Caco-2 (cell line): ENCODE measurements at places on chromosomes 5 and 9.

- DNase-seq: no peak
Observed at GRCh38 chr5:33934176-33934575, 2.0 kb upstream of the RXFP3 start.

GRCh38 chr5:127840809-127841208 is 137.6 kb downstream of the CCDC192 start:
- no peak for DNase-seq

DNA sequence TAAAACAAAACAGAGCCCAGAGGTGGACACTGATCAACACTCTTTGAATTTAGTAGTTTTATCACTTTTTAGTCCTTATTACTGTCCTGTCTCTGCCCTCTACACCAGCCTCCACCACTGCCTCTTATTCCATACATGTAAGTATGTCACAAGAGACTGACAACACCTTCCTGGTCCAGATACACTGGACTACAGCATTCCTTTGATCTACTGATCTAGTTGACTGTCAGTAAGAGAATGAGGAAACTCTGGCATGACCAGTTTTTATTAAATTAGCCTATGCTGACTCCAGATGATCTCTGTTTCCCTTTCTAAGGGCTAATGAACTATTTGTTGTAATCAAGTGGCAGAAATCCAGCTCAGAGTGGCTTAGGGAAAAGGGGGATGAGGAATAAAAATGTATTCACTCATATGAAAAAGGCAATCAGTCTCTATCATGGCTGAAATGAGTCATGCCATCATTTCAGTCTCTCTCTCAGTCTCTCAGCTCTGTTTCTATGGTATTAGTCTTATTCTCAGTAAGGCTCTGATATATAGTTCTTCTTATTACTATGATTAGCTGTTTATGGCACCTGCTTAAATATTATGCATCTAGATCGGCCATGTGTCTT is 5.5 kb downstream of the ARHGEF37 start:
- peak; percentile 45 for DNase-seq

- DNase-seq: no peak
Observed at GRCh38 chr5:691817-692528, 1.2 kb downstream of the TPPP start.

DNA sequence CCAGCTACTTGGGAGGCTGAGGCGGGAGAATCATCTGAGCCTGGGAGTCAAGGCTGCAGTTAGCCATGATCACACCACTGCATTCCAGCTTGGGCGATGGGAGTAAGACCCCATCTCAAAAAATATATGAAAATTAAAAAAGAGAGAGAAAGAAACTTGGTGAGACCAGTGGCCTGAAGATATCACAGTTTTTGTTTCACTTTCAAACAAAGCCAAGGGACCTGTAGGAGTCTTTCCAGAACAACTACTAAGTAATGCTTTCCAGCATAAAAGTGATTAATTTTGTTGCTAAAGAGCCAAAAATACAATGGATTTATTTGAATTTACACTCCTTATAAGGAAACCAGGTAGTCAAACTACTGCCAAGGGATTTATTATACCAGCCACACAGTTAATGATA is 23.5 kb downstream of the GKAP1 start:
- no peak for DNase-seq

GRCh38 chr5:1780614-1780930 is 19.1 kb downstream of the MRPL36 start:
- no peak for DNase-seq

DNA sequence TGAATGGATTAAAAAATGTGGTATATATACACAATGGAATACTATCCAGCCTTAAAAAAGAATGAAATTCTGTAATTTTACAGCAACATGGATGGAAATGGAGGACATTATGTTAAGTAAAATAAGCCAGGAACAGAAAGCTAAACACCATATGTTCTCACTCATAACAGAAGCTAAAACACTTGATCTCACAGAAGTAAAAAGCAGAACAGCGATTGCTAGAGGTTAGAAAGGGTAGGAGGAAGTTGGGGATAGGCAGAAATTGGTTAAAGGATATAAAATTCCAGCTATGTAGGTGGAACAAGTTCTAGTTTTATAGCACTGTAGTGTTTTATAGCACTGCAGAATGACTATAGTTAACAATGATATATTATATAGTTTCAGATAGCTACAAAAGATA is 15.8 kb downstream of the MARCHF3 start:
- DNase-seq: no peak

GRCh38 chr5:10565785-10566542 is 2.1 kb downstream of the ANKRD33B start:
- no peak for DNase-seq

DNA sequence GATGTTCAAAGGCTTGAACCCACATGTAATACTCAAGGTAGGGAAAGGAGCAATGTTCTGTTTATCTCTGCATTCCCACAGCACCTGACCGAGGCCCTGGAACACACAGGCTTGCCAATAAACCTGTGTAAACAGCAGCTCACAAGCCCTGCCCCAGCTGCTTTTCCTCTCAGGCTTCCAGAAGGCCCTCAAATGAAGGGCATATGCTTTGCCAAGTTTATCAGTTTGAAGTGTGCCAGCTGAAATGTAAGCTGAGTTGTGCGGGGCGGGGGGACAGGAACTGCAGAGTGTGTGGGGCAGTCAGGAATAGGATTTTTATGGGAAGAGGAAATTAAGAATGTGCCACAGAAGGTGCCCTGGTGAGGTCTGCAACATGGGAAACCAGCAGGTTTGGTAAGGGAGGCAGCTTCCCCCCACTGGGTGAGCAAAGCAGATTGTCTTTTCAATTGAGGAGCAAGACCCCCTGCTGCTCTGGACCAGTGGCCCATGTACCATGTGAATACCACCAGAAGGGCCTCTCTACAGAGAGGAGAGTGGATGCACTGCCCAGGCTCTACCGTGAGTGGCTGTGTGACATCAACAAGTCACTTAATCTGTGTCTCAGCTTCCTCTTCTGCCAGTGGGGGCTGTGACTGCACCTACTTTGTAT is 194.8 kb downstream of the SPOCK1 start:
- DNase-seq: no peak

DNA sequence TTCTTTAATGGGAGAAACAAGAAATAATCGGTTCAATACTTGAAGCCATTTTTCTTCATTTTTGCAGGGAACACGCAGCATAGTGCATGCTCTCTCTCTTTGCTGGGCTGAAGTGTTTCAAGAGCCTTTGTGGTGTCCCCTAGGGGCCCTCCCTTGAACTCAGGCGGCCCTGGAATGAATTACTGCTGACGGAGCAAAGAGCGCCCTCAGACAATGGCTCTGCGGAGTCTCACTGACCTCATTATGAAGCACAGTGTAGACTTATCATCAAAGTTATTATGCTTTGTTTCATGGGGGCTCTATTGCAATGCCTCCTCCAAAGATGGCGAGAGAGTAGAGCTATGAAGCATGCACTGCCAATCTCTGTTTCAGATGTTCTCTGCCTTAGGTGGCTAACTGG is 64.8 kb upstream of the ADCY2 start:
- DNase-seq: no peak

DNA sequence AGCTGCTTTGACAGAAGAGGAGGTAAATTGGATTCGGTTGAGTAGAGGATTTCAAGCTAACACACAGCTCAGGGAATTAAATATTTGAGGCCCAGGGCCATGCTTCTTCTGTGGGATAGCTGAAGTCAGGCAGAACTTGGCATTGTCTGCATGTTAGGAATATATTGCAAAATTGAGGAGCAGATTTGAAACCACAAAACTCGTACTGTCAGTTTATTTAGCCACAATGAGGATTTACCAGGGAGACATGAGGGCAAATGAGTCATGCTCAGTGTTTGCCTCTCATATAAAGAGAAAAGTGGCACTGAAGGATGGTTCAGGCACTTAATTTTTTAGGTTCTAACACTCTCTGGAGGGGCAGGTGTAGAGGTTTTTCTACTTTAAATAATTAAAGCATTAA is 83.0 kb upstream of the PRLR start:
- DNase-seq: no peak
